Foreskin fibroblast (primary cell): ENCODE measurements at places on chromosomes 12 and 14.

- DNase-seq = no peak
Observed at GRCh38 chr12:117580015-117580717, 218.7 kb upstream of the NOS1 start.

DNA sequence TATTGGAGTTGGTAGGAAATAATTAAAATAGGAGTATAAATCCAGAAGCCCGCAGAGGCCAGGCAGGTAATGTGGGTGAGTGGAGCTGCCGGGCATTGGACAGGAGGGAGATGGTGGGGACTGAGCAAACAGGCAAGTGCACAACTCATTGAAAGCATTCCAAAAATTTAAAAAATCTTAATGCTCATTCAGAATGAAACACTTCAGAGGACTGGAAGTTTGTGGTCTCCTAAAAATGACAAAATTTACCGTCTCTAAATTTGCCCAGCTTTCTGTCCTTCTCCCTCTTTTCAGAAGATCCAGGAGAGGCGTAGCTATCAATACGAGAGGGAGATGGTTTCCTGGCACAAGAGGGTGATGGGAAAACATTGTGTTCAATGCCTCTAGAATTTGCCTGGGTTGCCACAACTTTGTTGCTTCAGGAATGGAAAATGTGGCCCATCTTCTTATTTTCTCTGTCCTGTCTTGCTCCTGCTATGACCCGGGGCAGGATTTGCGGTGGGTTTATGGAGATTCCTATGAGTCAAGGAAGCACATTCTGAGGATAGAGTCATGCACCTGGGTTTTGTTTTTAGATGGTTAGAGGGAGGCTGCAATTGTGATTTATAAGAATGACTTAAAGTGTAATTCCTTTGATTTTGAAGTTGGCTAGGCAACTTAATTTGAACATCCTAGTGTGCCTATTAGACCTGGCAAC, 72.2 kb downstream of the BORCS5 start:
- no peak for DNase-seq

DNA sequence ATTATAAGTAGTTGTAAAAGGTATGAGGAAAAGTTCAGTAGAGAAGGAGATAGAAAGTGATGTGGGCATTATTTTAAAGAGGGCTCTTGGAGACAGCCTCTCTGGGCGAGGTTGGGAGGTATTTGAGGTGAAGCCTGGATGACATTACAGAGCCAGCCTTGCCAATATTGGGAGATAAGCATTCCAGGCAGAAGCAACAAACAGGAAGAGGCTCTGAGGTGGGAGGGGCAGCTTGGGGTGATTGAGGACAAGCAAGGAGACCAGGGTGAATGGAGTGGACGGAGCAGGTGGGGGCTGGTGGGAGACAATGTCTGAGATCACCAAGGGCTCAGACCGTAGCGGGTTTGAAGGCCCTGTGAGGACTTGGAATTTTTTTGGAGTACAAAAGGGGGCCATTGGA, 87.3 kb downstream of the DYRK2 start:
- no peak for DNase-seq

- DNase-seq = no peak
Observed at GRCh38 chr12:50637870-50638481, 125.9 kb upstream of the ATF1 start.

- no peak for DNase-seq
Observed at GRCh38 chr14:29274890-29275596, 508.5 kb downstream of the FOXG1 start.

DNA sequence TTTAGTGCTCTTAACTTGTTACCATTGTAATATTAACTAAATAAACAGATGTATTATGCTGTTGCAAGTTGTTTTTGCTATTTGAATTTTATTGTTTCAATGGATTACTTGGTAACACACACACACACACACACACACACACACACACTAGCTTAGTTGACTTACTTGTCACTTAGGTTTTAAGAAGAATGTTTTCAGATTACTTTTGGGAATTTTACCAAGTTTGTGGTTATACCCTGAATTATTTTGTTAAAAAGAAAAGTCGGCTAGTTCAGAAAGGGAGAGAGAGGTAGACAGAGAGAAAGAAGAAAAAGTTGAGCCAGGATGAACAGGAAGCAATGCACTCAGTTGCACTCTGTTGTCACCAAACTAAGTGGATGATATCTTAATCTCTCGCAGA, 5.3 kb downstream of the SSTR1 start:
- DNase-seq = no peak

DNA sequence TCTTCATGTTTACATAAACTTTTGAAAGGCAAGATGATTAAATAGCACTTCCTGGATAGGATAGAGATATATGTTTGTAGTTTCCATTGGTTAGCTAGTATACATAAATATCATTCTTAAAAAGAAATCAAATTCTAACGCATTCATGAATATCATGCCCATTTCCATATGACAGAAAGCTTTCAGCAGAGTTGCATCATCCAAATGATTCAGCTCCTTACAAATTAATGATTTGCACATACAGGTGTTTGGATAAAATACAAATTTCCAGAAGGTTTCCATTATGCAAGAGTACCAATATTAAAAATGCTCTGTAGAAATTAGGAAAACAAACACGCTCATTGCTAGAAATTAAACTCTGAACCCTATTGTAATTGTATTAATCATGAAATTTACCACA, 264.4 kb downstream of the FOXG1 start:
- peak; percentile 23 for DNase-seq

- peak; percentile 78 for DNase-seq
Observed at GRCh38 chr12:109999983-110000505, 814 bp downstream of the ANKRD13A start.

DNA sequence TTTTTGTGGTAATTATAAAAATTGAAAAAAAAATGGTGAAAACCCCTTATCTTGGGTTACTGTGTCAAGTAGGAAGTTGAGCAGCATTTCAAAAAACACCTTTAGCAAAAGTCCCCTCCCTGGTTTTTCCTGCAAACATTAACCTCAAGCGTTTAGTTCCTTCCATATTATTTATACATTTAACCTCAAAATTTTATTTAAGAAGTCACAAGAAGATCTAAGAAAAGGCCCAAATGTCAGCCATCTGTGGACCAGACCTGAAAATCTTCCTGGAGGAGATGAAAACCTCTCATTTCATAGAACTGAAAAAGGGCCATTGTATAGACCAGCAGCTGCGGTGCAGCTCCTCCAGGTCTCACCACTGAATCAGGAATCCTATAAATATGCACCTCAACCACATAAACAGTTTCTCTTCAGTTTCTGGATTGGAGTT, 40.4 kb upstream of the BTG1 start:
- no peak for DNase-seq

GRCh38 chr12:59040656-59041055, 120.4 kb upstream of the LRIG3 start:
- peak; percentile 86 for DNase-seq

DNA sequence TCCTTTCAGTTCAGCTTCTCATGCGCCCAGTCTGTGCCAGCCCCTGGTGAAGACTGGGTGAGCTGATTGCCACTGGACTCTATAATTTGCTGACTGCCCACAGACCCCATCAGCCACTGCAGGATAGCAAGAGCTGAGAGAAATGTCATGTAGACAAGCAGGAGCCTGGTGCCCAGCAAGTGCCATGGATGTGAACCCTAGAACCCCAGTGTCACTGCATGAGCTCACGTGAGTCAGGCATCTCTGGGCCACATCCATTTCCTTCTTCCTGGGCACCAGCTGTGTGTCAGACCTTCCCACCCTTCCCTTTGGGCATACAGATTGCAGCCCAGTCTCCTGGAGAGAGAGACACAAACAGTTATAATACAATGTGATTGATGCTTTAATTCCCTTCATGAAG, 73.8 kb downstream of the NTF3 start:
- DNase-seq = no peak

DNA sequence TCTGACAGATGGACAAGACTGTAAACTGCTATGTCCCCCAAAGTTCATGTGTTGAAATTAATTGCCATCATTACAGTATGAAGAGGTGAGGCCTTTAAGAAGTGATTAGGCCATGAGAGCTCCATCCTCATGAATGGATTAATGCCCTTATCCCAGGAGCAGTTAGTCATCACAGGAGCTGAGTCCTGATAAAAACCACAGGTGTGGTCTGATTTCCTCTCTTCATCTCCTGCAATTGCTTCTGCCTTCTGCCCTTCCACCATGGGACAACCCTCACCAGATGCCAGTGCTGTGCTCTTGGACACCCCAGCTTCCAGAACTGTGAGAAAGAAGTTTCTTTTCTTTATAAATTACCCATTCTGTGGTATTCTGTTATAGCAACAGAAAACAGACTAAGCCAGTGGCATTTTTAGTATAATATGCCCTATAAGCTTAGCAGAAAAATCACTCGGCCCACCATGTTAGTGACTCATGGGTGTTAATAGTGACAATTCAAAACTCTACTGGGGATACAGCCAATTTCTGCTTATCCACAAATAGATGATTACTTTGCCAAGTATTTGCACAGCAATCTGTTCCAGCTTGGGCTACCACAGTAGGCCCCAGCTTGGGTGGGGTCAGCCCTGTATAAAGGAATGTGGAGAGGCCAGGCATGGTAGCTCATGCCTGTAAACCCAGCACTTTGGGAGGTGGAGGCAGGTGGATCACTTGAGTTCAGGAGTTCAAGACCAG, 129.0 kb upstream of the BCL2L14 start:
- peak; percentile 74 for DNase-seq
